ENCODE measurements at places on chromosomes 7 and 10.

GRCh38 chr7:74029991-74030415 is 2.0 kb downstream of the ELN start:
- no peak for DNase-seq

DNA sequence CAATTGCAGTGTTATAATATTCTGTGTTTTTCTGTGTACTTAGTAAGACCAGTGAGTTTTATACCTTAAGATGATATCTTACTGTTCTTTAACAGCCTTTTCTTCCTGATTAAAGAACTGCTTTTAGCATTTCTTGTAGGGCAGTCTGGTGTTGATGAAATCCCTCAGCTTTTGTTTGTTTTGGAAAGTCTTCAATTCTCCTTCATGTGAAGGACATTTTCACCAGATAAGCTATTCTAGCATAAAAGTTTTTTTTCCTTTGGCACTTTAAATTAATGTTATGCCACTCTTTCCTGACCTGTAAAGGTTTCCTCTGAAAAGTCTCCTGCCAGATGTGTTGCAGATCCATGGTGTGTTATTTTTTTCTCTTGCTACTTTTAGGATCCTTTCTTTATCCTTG is 1059.8 kb downstream of the LRMDA start:
- no peak for DNase-seq

- no peak for DNase-seq
Observed at GRCh38 chr7:79495544-79496272, 42.2 kb upstream of the MAGI2 start.

GRCh38 chr10:83262434-83262833 is 876.9 kb upstream of the GHITM start:
- DNase-seq, result no peak

DNA sequence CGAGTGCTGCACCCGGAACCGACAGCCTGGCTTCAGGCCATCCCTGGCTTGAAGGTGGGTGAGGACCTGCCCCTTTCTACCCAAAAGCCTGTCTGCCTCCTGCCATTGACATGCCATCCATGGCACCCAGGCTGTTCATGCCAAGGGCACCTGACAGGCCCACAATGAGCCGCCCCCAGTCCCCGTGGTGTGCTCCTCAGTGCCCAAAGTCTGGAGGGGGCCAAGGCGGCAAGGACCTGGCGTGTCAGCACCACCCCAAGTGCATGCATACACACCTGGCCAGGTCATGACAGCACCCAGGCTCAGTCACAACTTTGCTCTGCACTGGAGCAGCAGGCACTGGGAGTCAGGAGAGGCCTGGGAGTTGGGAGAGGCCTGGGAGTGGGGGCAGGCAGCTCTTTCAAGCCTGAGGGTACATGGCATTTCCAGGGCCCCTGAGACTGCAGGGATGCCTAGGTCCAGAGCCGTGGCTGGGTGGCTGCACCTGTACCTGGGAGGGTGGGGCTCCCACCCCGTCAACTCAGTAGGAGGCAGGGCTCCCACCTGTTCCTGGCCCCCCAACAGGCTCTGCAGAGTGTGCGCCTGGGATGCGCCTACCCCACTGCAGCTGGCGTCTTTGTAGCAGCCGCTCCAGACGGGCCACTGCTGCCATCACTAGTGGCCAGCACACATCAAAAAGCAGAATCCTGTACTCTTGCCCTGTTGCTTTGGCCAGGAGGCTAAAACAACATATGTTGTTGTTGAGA is 71.7 kb downstream of the ZNF467 start:
- DNase-seq, result no peak

DNA sequence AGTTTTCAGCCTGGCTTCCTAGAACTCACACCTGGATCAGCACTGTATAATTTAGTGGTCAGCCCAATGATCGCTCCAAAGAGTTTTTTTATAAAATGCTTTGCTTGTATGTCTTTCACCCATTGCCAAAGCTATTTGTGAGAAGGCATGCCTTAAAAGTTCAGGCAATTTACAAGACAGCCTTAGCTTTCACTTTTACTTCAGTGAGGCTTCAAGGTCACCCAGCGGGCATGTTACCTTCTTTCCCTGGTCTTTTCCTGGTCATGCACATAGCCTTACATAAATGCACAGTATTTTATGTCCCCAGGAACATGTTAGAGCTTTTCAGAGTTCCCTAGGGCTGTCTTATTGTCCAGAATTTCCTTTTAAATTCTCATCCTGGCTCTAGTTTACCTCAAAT is 179.9 kb upstream of the TMEM72 start:
- DNase-seq, result no peak

DNA sequence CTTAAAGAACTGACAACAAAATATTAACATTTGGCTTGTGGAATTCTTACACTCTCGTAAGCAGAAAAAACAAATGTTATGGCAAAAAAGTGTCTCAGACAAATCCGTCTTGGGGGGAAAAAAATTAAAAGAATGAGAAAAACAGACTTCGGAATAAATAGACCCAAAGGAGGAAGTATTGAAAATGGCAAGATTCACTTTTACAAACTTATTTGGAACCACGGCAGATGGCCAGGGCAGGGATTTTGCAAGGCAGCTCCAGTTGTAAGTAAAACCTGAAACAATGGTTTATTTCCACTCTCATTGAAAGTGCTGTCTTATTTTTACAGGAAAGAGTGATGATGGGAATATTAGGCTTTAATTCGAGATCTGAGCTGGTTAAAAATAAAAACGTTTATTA is 1.5 kb upstream of the ZNF438 start:
- no peak for DNase-seq

DNA sequence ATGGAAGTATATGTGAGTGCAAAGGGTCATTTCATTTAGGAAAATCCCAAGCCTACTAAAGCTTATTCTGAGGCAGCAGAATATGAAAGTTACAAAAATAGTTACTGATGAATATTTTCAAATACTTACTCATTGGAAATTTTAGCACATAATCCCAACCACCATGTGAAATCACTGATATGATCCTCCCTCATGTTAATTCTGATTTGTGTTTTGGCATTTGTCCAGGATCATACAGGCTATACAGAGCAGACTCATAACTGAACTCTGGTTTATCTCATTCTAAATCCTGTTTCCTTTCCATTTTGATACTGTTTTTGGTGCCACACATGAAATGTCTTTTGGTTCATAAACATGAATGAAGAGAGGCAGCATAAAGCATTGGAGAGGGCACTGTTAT is 3.4 kb upstream of the FAM24B start:
- DNase-seq, result no peak

GRCh38 chr10:14093730-14094484 is 236.8 kb downstream of the FRMD4A start:
- no peak for DNase-seq

- DNase-seq, result no peak
Observed at GRCh38 chr10:7000061-7000460, 410.8 kb downstream of the SFMBT2 start.

DNA sequence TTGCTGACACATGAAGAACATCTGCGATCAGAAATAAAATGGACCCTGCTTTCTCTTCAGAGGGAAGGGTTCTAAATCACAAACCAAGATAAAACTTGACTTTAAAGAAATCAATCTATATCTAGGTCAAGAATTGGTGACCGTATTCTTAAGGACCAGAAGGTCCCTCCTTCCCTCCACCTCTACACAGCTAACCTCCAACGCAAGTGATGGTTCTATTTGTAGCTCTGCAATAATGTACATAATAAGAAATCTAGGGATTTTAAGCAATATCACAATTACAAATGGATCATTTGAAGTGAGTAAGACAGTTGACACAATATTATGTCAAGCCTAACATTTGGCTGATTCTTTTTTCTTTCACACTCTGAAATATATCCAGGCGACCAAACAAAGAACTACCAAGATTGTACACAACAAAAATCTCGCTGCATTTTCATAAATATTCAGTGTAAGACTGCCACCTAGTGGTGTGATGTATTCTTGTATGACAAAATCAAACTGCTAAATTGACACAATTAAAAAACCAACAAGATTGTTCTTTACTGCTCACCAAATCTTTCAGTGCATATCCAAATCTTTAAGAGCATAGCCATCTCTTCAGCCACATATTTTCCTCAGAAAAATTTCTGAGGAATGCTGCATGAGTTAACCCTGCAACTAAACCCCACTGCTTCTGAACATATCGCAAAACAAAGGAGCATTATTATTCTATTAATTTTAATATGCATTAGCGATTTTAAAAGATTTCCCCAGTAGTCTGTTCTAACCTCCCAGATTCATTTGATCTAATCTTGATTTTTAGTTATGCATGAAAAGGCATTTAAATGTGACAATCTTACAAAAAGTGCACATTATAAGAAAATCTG is 44.5 kb downstream of the ICA1 start:
- DNase-seq, result no peak

GRCh38 chr10:18246967-18247366 is 106.7 kb downstream of the CACNB2 start:
- DNase-seq, result no peak

DNA sequence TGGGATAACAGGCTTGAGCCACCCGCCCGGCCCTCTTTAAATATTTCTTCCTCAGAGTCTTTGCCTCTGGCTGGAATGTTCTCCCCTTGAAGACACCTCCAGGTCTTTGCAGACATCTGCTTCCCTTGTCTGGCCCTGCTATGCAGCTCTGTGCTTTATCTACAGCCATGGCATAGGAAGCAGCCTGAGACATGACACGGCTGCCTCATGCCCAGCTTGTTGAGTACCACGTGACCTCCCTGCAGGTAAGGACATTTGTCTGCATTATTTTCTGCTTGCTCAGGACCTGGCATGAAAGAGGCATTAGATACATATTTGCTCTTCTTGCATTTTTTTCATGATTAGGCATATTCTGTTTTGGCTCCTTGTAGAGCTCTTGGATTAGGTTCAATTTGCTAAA is 113.8 kb upstream of the KLF6 start:
- no peak for DNase-seq

GRCh38 chr7:11155883-11156282 is 182.2 kb downstream of the PHF14 start:
- no peak for DNase-seq

DNA sequence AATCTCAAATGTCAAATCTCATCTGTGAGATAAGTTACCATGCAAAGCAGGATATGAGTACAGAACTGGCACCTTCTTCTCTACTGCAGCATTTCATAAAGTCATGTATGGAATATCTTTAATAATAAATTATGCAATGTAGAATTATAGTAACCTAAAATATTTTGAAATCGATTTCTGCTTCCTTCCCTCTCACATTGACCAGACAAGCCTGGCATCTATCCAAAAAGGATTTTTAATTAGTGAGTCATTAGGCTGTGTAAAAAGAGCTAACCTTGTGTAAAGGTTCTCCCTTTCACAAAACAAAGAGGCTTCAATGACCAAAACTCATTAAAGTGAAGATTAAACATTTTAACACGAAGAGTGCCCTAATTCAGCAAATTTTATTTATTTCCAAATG is 48.8 kb upstream of the EXOC6 start:
- DNase-seq, result no peak

GRCh38 chr7:36752026-36752711 is 27.9 kb upstream of the AOAH start:
- no peak for DNase-seq

DNA sequence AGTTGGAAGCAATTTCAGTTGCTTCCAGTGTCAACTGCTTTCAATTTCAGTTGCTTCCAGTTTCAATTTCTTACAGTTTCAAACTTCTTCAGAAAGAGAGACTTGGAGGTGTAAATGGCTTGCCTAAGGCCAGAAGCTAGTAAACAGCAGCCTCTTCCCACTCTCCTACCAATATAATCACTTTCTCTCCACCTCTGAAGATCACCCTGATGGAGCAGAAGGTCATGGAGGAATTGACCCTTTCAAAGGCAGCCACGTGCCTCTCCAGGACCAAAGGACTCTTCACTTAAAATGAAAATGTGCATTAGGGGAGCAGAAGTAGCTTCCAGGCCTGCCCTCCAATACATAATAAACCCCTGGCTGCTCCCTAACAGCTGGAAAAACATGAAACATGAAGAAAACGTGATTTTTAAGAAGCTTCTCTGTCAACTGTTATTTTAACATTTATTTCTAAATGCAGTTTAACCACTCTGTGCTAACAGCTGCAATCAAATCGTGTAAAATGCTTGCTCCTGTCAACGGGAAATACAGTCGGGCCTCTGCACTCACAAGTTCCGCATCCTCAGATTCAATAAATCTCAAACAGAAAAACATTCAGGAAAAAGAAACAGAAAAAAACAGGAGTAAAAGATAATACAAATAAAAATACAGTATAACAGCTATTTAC is 1020.6 kb downstream of the XPNPEP1 start:
- no peak for DNase-seq

- no peak for DNase-seq
Observed at GRCh38 chr7:44277391-44277790, 48.0 kb downstream of the CAMK2B start.

GRCh38 chr10:19778996-19779395 is 37.2 kb upstream of the PLXDC2 start:
- DNase-seq, result no peak

DNA sequence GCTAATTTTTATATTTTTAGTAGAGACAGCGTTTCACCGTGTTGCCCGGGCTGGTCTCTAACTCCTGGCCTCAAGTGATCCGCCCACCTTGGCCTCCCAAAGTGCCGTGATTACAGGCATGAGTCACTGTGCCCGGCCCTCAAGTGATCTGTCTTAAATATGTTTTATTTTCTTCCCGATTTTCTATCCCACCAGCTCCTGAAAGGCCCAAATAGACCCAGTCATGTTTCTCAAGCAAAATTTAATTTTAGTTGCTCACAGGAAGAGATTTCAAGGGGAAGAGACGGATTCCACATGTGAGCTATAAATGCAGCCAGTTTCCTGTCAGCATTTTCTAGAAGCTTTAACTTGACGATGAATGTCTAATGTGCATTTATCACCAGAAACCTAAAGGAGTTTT is 12.0 kb downstream of the DENND10 start:
- DNase-seq, result no peak

- DNase-seq, result no peak
Observed at GRCh38 chr10:123007558-123008354, 839 bp downstream of the IKZF5 start.

All from activated CD4-positive, alpha-beta T cell treated with anti-CD3 and anti-CD28 coated beads, Interleukin-2, amount 50 U/mL, for 24 hours (primary cell).